Activated naive CD8-positive, alpha-beta T cell treated with anti-CD3 and anti-CD28 coated beads, Interleukin-2, amount 10 ng/mL, durations not matched to agents 7 days and 5 days (primary cell): ENCODE measurements at places on chromosomes 13 and 19. TPM values are rescaled to one million over a fixed set of nuclear protein-coding genes. Genes with fewer than 3 reads are reported as not detected.

DNA sequence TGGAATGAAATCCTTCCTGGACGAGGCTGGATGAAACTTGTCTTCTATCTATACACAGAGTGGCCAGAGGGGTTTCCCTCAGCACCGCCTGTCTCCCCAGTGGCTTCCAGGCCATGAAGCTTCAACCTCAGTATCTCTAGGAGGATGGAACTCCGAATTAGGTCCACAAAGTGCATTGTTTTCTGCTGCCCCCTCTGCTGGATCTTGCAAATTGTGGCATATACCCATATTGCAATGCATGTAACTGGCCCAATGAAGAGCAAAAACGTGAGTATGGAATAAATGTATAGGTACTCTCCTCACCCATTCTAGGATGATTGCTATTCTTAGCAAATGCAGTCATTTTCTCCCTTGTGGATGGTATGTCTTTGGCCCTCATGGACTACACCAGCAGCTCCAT, 14.7 kb upstream of the LILRB4 start:
- DNase-seq = no peak

DNA sequence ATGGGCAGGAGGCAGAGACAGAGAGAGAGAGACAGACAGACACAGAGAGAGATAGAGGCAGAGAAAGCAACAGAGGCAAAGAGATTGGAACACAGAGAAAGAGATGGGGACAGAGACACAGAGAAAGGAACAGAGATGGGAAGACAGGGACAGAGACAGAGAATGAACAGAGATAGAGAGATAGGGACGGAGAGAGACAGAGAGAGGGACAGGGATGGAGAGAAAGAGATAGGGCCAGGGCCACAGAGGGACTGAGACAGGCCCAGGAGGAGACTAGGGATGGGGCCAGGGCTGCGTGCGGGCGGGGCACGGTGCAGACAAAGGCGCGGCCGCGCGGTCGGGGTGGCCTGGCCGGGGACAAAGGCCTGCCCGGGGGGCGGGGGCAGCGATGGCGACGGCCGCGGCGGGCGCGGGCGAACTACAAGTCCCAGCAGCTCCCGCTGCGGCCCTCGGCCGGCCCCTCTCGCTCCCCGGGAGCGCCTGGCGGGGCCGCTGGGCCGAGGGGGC, at the start of gene ZNF358:
Gene ZNF358, plus strand, starts transcription at position 459 of the 507 bp plus-strand sequence. CDS start 3,140 bp downstream, outside the sequence.
- peak; percentile 71 for DNase-seq

DNA sequence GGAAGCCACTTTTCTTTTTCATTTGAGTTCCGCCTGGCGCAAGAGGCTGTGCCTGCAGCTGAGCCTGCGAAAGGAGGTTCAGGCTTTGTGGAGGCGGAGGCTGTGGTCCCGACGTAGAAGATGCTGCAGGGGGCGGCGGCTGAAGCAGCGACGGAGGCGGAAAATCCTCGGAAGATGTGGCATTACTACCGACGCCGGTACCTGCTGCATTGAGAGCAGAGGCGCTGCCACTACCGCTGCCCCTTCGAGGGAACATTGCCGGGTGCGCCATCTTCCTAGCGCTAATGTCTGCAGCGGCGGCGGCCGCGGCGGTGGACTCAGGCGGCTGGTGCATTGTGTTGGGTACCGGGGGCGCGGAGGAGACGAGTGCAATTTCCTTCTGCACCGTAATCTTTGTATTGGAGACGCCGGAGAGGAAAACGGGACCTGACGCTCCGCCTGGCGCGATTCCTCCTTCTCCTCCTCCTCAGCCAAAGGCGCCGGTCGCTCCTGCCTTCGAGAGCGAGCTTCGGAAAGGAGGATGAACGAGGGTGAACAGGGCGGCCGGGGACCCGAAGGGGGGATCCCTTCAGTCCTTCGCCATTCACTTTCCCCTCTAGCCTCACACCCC, at the start of gene TSC22D1:
Gene TSC22D1, minus strand, starts transcription at position 590 of the 610 bp plus-strand sequence. Its CDS starts 256 bp downstream, at position 334.
- peak; percentile 68 for DNase-seq

DNA sequence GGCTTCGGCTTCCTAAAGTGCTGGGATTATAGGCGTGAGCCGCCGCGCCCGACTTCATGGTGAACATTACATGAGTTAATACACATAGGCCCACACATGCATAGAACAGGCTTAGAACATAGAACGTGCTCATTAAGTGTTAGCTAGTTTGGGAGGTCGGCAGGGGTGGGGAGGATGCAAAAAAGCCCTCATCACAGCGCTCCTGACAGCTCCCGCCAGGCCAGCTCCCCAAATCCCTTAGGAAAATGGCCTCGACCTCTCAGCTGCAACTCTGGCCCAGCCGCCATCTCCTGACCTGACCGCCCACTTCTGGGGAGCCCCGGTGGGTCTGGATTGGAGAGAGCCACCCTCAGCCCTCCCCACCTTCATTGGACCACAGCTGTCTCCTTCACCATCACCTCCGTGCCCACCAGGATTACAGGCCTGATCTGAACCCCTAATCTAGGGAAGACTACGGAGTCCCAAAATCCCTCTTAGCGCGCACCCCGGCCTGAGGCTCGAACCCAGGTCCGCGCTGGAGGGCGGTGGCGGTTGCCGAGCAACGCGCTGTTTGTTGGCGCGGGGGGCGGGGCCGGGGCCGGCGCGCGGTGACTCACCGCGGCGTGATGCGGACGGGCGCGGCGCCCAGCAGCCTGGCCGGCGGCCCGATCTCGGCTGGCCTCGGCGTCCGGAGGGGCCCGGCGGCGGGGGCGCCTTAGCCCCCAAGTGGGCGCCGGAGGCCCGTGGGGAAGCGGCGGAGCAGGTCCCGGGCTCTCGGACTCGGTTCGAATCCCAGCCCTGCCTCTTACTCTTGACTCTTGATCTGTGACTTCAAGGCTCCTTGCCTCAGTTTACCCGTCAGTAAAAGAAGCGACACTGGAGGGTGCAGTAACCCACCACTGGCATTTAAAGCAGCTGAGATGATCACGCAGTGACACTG, 26.7 kb upstream of the NANOS3 start:
- DNase-seq = peak; percentile 81

DNA sequence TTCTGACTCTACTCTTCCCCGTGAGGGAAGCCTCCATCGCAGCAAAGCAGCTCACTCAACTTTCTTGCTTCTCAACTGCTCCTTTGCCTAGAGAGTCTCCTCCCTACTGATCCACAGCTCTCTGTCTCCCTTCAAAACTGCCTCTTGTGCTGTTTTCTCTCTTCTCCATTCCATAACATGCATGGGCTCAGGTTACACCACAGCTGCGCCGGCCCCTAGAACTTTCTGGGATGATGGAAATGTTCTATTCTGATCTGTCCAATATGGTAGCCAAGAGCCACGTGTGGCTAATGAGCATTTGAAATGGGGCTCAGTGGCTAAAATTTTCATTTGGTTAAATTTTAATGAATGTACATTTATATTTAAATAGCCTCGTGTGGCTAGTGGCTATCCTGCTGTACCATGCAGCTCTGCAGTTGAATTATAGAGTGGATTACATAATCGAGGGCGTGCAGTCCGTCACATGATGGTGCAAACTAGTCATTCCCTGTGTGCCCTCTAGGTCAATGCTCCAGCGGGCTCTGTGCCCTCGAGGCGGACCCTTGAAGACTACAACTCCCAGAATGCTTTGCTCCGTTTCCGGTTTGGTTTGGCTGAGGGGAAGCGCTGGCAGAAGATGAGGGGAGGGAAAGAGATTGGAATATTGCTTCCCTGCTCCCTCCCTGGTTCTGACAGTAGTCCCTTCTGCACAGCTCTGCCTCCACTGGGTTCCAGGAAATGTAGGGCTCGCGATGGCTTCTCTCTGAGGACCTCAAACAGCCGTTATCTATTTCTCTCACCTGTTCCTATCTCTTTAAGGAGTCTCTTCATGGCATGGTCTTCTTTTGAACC, 109.8 kb downstream of the CACNA1A start:
- no peak for DNase-seq

GRCh38 chr13:40662866-40663265, 3.6 kb downstream of the FOXO1 start:
- no peak for DNase-seq

DNA sequence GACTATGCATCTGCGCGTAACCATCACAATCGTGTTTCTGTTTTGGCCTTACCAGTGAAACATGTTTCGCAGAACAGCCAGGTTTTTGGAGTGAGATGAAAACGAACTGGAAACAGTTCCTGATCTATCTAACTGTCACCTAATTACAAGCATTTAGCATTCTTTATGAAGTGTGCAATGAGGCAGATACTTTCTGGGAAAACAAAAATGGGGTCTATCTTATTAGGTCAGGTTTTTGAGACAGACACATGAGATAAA, 182.8 kb downstream of the LMO7 start:
- DNase-seq = no peak

DNA sequence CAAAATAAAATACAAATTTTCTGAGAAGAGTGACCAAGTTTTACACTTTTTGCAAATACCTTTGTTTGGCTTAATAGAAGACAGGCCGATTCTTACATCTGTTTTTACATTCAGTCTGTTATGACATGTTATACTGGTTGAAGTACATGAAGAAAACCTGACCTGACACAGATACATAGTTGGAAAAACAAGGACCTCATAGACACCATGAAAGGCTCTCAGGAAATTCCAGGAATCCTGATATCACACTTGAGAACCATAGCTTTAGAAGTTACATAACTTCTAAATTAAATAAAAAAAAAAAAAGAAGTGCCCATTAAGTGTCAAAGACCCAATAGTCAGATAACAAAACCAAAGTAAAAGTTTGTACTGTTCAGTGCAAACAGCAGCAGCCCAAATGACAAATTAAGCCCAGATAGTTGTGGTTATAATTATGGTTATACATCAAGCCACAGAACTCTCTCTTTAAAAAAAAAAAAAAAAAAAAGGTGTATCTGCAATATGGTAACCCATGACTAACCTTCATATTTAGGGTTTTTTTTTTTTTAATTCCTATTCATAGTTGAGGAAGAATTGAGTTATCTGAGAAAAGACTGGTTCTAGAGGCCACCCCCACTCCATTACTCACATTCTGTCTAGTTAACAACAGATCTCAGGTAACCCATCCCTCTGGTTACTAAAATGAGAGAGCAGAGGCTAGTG, 19.8 kb downstream of the RBM26 start:
- no peak for DNase-seq

COX7A1 gene
- total RNA-seq = not detected

NCR1 gene
- 0.50 TPM for total RNA-seq

ZNF784 gene
- total RNA-seq = 6.3 TPM

MEIOSIN gene
- total RNA-seq = not detected

PRR12 gene
- 49.7 TPM for total RNA-seq
